ENCODE measurements at places on chromosomes 2 and 18. TPM values are rescaled to one million over a fixed set of nuclear protein-coding genes. Genes with fewer than 3 reads are reported as not detected.
A peak's percentile ranks its signal among the peaks of the same experiment; 100 is the strongest.

Gene PFN4
- total RNA-seq: not detected

DNA sequence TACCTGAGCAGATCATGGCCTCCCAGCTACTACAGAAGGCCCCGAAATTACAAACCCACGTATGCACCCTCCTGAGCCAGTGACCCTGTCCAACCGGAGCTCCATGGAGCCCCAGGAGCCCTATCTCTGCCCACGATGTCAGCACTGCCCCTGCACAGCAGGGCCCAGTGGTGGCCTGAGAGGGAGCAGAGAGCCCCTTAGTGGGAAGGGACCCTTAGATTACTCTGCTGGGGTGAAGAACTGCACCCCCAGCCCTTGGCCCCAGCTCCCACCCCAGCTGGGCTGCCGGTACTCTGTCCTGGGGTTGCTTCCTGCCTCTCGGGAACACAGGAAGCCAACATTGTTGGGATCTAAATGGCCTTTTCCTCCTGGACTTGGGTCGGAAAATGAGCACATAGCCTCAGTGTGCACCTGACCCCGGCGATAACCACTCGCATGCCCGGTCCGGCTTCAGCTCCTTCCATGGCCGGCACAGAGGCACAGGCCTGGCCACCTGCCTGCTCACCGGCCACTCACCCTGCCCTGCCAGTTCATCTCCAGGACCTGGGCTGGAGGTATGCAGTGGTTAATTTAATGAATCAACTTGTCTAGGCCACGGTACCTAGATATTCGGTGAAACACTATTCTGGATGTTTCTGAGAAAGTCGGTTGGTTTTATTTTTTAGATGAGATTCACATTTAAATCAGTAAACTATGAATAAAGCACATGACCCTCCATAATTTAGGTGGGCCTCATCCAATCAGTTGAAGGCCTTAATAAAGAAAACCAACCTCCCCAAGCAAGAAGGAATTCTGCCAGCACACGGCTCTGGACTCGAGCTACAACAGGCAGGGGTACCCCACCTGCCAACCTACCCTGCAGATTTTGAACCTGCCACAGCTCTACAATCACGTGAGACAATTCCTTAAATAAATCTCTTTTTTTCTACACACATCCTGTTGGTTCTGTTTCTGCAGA is 19.2 kb downstream of the TNS1 start:
- no peak overlapping the region for H3K4me3 ChIP-seq
- H3K27me3 ChIP-seq: no peaks in the 10 kb centered on the region
- no peak for DNase-seq
- H3K36me3 ChIP-seq: no peaks in the 10 kb centered on the region
- no peaks in the 10 kb centered on the region for H3K4me1 ChIP-seq

Gene CAPN14
- not detected for total RNA-seq

DNA sequence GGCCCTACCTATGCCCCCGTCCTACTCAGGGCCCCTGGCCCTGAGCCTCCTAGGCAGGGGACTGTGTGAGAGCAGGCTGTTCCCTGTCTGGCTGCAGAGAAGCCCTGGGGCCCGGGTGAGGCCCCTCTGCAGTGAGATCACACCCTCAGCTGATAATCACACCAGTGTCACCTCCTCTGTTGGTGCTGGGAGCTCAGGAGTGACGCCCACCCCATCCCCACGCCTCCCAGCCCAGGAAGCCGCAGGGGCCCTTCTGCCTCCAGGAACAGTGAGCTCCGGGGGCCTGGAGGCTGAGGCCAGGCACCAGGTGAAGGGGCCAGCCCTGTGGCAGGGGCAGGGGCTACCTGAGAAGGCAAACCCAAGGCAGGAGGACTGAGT is 20.0 kb downstream of the KCNIP3 start:
- H3K27ac ChIP-seq: no peak overlapping the region
- no peaks in the 10 kb centered on the region for H3K4me1 ChIP-seq
- no peak for DNase-seq
- H3K36me3 ChIP-seq: no peaks in the 10 kb centered on the region

DNA sequence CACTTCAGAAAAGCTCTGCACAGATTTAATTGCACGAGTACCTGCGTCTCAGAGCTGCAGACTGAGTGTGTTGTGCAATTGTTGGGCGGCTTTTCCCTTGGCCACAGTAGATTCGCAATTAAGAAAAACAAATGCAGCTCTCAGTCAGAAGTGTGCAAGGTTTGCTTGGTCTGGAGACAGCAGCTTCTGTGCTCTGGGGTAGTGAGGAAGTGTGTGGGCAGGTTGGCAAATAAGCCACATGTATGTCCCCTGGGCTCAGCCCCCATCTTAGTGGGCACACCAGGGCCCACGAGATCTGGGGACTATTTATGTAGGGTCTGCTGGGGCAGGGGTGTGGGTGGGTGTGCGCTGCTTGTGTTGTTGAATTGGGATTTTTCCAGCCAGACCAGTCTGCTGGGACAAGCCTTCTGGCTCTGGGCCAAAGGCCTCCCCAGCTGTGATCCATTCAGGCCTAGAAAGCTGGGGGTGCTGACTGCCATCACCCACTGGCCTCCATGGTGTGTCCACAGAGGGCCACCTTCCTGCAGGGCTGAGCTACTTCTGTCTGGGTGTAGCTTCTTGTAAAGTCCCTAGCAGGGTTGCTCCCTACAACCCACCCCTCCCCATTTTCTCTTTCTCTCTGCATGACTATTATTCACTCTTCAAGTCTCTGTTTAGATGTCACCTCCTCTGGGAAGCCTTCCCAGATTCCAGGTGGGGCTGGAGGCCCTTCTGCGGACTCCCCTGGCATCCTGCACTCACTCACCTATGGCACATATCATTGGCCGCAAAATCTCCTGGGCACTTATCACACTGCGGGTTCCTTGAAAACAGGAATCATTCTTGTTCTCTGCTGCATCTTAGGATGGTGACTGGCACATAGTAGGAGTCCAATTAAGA is 67.8 kb downstream of the ODC1 start:
- no peak for DNase-seq
- no peaks in the 10 kb centered on the region for H3K27me3 ChIP-seq
- H3K4me3 ChIP-seq: no peak overlapping the region
- no peaks in the 10 kb centered on the region for H3K36me3 ChIP-seq

DNA sequence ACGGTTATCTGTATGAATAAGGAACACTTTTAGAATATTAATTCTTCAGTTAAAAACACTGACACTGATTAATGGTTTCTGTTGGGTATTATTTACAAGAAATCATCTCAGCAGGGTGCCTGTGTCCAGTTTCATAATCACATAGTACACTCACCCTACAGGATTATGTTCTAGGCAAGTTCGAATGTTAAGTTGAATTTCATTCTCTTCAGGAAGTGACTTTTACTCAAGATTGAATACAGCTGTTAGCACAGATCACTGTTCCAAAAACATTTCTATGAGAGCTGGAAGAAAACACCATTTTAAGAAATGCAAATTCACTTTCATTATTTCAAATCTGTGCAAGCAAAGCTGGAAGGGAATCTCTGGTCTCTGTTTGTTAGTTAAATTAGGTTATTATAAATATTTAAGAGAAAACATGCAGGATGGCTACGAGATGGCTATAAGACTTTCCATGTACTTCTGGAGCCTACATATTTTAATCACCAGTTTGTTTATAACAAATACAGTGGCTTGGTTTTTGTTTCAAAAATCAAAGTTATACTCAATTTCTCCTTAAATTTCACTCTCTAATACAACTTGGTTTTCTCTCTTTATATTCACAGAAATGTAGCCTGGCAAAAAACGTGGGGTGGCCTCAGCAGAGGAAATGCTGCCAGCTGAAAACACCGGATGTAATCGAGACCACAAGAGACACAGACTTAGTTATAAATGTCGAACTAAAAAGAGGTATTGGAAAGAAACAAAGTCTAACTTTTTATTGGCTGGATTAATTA is 65.8 kb downstream of the RBMS1 start:
- peak overlapping the region; percentile 12 for H3K27ac ChIP-seq
- no peaks in the 10 kb centered on the region for H3K4me1 ChIP-seq
- DNase-seq: no peak
- H3K36me3 ChIP-seq: no peaks in the 10 kb centered on the region
- no peak overlapping the region for H3K4me3 ChIP-seq

Gene CHRNA1
- 0.19 TPM for total RNA-seq

Gene ZCCHC2
- 22.7 TPM for total RNA-seq

DNA sequence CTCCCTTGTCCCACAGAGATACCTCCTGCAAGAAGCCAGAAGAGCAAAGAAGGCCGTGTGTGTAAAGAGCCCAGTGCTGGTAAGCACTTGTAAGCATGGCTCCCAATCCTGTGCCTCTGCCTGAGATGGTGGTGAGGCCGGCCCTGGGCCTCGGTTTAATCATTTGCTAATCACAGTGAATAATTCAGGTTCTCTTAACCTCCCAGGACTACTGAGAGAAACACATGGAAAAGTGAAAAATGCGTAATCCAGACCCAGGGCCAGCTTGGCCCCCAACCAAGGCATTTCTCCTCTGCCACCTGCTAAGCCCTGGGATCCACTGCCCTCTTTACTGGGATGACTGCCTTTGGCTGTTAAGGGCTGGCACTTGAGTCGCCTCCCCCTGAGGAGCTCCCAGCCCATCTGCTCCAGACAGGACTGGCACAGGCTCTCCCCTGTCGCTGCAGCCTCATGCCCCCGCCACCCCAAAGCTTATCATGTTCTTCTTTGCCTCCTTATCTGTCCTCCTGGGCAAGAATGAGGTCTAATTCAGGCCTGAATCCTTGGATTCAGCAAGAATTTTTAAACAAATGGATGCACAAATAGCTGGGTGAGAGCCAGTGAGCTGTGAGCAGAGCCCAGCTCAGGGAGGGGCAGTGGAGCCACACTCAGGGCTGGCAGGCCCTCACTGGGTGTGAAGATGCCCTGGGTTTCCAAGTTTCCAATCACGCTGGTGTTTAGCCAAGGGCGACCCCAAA is 193.9 kb upstream of the HS6ST1 start:
- no peak for DNase-seq
- H3K27ac ChIP-seq: no peak overlapping the region
- H3K4me1 ChIP-seq: no peaks in the 10 kb centered on the region
- no peaks in the 10 kb centered on the region for H3K36me3 ChIP-seq

Gene SLC9A2
- total RNA-seq: not detected

Gene CHAC2
- 1.2 TPM for total RNA-seq

- no peak for DNase-seq
- no peak overlapping the region for H3K4me3 ChIP-seq
- no peaks in the 10 kb centered on the region for H3K4me1 ChIP-seq
- H3K27ac ChIP-seq: no peak overlapping the region
- peaks cover 46% of the 10 kb centered on the region for H3K36me3 ChIP-seq
- no peaks in the 10 kb centered on the region for H3K27me3 ChIP-seq
These were observed 115.4 kb downstream of the GORASP2 start for GRCh38 chr2:171044416-171044815.

Gene LIPG
- total RNA-seq: 36.3 TPM

All from right lobe of liver (tissue), 6 donors.